NCI-H1092 (cell line): ENCODE measurements at places on chromosomes 6 and 20.

- no peak for DNase-seq
Measured at GRCh38 chr20:64149141-64149540, 15.1 kb upstream of the MYT1 start.

- no peak for DNase-seq
Measured at GRCh38 chr20:55353206-55353605, 652.1 kb downstream of the CBLN4 start.

DNA sequence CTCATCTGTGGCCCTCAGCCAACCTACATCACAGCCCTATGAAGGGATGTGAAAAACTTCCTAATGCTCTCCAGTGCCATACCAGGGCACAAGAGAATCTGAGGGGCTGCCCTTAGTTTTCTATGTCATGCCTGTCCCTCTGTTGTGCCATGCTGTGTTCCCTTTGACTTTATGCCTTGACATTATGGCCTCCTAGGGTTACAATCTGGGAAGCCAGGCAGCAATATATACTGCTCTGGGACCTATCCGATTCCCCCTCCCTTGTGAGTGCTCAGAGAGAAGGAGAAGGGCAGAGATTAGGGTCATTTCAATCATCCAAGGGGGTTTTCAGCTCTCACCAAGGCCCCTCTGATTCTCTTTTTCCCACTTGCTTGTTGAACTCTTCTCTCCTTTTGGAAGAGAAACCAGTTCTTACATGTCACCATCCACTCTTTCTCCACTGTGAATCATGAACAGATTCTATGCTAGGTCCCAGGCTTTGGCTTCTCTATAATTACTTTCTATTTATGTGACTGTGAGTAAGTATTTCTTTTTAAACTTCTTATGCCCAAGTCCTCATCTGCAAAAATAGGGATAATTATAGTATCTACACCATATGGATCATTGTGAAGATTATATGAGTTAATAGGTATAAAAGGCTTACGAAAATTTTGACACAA is 14.2 kb upstream of the FRK start:
- no peak for DNase-seq

DNA sequence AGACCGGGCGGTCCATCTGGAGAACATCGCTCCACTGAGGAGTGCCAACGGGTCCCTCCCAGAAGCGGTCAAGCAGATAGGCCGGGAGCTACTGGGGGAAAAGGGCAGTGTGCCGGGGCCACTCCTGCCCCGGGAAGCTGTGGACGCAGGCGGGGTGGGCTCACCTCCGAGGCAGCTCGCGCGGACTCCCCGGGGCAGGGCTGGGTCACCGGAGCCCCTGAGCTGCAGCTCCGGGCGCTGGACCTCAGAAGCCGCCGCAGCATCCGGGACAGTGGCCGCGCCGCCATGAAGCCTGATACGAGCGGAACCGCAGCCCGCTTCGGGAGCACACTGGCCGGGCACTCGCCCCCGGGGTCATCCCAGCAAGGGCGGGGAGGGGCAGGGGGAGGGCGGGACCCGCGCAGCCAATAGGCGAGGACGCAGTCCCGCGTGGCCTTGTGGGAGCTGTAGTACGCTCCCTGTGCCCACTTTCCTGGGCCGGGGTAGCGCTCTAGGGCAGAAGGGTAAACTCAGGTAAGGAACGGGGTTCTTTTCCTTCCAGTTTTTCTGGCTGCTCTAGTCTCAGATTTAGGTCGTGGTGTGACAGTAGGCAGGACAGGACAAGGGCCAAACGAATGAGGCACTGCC is at the start of gene MOCS1:
MOCS1 (minus strand) TSS at position 332 of the 627 bp plus-strand sequence; CDS start at position 287, 45 bp downstream.
- no peak for DNase-seq

DNA sequence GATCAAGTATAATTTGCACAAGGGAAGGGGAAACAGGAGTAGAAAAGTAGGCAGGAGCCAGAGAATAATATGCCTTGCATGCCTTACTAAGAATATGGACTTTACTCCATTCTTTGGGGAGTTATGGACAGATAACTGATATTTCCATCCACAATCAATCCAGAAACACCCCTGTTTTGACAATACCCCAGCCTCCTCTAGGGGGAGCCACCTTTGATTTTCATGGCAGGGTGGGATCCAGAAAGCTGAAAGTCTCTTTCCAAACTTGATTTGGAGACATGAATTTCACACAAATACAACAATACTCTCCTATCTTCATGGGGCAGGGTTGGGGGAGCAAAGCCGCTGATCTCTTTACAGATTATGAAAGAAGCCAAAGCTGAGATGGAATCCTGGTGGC is 404.1 kb downstream of the FOXA2 start:
- DNase-seq: no peak

DNA sequence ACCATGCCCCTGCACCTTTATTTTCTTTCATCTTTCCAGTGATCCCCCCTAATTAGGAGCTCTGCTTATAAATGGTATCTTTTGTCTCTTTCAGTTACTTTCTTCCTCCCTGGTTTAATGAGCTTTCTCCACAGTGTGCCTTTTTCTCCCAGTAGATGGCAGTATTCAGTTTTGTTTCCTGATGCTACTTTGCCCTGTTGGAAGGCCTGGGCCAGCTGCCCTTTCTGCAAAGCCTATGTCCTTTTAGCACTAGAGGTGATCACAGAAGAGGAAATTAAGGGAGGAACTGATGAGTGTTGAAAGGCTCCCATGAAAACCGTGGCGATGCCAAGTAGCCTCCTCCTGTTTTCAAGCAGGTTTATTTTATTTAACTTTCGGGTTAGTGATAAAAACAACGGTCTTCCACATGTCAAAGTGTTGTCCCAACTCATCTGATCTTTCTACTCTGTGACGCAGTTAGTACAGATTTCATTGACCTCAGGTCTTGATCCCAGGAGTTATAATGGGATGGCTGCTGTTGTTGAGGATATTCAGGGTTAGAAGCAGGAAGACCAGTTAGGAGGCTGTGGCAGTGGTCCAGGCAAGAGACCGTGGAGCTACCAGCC is 184.2 kb upstream of the BMP2 start:
- DNase-seq: peak; percentile 2

DNA sequence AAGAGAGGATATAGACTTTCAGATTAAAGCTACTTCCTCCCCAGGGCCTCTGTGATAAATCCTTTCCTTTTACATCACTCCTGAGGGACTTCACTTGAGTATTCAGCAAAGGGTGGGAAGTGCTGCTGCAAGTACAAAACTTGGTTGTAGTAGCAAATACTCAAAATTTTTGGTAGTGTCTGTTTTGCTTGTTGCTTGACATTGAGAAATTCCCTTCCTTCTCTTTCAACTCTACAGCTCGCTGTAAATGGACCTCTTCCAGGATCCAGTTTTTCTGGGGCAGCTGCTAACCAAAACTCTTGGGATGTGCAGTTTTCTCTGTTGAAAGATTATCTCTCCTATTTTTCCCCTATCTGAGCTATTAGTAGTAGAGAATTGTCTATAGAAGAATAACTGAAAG is 472.0 kb downstream of the CD109 start:
- no peak for DNase-seq
